CD8-positive, alpha-beta memory T cell (primary cell): ENCODE measurements at places on chromosomes 11 and 22.

- DNase-seq = no peak
These were observed 133.6 kb downstream of the DSCAML1 start for GRCh38 chr11:117663414-117663813.

DNA sequence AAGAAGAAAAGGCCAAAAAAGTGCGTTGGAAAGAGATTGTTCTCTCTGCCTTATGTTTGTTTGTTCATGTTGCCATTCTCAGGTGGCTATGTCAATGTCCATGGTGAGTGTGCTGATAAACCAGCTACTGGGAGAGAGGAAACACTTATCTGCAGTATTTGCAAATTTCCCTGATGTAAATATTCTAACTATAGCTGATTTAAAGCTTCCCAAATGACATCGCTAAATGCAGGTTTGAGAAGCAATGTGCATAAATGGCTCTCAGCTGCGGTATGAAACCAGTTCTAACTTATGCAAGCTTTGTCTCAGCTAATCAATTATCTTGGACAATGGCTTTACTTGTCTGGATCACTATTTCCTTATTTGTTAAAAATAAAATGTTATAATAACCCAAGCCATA, 312.5 kb upstream of the ANO3 start:
- DNase-seq = no peak

GRCh38 chr11:11389238-11389637, 36.2 kb upstream of the CSNK2A3 start:
- DNase-seq = no peak

GRCh38 chr11:118656563-118657165, 22.8 kb downstream of the TREH start:
- DNase-seq = no peak

GRCh38 chr11:27390318-27391295, 27.6 kb upstream of the CCDC34 start:
- no peak for DNase-seq

GRCh38 chr11:118545533-118545932, 14.5 kb downstream of the TMEM25 start:
- DNase-seq = no peak

GRCh38 chr11:37264783-37265182, 666.7 kb upstream of the RAG2 start:
- DNase-seq = no peak

DNA sequence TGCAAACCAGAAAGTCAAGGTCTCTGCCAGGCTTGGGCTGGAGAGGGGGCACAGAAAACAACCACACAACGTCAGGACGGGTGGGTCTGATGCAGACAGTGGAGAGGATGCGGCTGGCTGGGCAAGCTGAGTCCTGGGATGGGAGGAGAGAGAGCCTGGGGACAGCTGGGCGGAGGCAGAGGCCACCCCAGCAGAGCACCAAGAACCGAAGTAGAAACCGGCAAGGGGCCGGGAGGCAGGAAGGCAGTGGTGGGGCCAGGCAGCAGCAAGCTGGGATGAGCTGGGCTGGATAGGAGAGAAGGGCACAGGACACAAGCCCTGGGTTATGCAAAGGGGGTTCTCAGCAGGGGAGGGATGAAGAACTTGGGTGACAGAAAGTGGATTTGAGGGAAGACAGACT, 188.2 kb downstream of the SHANK2 start:
- no peak for DNase-seq

DNA sequence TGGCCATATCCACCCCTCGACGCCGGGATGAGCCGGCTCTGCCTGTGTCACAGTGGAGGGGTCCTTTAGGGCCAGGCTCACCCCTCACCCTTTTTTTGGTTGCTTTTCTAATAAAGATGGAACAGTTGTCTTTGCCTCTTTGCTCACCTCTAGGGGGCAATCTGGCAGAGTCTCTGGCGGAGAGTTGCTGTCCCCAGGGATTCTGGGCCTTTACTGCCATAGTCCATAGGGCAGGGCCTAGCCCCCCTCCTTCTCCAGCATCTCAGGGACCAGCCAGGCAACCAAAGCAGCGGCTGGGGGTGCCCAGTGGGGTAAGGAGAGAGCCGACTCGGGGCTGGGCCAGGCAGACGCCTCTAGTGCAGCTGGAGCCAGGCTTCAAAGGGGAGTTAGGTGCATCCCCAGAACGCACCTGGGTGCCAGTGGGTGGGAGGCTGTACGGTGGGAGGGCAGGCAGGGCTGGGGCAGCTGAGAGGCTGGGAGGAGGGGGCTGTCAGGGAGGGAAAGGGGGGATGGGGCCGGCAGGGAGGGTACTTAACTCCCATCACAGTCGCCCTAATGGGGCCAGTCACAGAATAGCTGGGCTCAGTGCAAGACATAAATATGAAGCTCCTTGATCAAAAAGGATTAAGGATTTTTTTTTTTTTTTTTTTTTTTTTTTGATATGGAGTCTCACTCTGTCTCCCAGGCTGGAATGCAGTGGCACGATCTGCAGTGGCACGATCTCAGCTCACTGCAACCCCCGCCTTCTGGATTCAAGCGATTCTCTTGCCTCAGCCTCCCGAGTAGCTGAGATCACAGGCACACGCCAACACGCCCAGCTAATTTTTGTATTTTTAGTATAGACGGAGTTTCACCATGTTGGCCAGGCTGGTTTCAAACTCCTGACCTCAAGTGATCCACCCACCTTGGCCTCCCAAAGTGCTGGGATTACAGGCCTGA, 2.5 kb upstream of the SUSD2 start:
- no peak for DNase-seq

DNA sequence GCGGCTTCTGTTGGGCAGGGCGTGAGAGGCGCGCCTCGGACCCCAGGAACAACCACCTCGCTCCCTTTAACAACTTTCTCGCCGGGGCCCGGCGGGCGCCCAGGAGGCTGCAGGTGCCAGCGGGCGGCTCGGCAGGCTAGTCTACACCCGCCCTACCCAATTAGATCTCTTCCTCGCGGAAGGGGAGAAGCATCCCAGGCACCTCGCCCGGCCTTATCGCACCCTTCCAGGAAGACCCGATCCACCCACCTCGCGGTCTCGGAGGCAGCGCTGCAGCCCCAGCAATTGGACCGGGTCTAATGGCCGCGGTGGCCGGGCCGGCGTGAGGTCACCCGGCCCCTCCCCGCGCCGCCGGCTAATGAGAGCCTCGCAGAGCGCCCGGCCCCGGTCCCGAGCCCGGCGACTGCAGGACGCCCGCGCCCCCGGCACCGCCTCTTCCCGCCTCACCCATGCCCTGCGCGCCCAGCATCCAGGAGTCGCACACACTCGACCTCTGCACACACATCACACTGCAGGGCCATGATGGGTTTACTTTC, at the start of gene PLAAT3:
Gene PLAAT3 (minus strand): TSS at position 298 of the 536 bp plus-strand sequence. CDS start 419 bp downstream, outside the sequence.
- DNase-seq = no peak

GRCh38 chr11:124629961-124630360, 7.3 kb downstream of the TBRG1 start:
- no peak for DNase-seq

- no peak for DNase-seq
These were observed 55.0 kb upstream of the PHOX2A start for GRCh38 chr11:72298931-72299330.

DNA sequence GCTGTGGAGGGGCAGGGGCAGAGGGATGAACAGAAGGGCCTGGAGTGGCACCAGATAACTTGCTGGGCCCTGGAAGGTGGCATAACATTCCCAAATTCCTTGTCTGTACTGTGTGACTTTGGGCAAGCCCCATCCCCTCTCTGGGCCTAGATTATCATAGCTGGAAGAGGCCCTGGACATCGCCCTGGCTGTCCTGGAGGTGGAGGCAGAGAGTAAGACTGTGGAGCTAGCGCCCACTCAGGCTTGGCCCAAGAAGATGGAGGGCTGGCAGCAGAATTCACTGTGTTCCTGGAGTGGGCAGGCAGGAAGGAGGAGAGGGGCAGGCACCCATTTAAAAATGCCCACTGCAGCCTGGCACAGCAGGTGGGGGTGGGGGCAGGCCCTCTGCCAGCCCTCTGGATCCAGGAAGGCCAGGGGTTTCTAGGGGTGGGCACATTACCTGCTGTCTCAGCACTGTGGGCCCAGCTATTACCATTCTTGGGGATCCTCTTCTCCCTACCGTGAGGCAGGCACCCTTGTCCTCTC, 22.6 kb downstream of the ARHGEF17 start:
- no peak for DNase-seq

DNA sequence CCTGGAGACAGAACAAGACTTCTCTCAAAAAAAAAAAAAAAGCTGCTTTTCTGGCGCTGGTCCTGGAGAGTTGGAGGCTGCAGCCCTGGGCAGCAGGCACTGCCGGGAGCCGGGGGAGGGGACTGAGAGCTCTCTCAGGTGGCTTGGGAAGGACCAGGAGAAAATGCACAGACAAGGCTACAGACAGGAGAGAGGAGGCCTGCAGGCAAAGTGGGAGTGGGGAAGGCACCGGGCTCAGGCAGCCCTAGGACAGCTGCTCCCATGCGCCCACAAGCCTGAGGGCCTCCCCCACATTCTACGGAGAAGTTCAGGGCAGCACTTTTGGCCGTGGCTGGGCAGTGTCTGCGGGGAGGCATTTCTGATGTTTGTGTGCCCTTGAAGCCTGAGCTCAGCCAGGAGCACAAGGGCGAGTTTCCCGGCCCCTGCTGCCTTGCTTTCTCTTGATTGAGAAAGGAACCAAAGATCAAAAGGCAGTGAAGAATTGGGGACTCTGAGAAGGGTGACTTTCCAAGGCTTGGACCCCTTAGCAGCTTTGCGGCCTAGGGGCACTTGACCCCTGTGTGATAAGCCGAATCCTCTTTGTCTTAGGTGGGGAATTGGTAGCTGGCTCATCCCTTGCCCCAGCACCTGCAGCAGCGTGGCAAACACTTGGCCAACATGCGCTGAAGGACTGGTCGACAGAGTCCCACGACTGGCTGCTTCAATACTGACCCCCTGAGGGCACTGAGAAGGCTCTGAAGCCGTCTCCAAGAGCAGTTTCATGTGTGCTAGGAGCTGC, 35.3 kb downstream of the PPM1F start:
- DNase-seq = peak; percentile 23

GRCh38 chr22:46746620-46747019, 8.6 kb upstream of the CERK start:
- no peak for DNase-seq

- no peak for DNase-seq
These were observed 6.7 kb upstream of the SEPTIN5 start for GRCh38 chr22:19707347-19708290.

DNA sequence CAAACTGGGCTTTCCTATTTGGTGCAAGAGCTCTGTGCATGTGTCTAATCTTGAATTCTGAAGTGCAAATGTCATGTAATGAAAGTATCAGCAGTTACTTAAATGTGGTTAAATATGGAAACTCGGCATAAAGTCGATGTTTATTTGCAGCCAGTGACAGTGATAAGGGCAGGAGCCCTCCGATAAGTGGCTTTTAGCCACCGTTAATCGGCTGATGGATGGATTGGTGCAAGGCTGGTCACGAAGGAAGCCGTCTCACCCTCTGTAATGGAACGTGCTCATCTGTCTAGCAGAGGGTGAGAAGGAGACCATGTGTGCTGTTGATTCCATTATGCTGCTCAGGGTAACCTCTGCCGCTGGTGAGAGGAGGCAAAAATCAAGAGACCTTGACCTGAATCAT, 121.8 kb upstream of the PAX6 start:
- DNase-seq = no peak

GRCh38 chr22:36395055-36395849, 7.5 kb upstream of the MYH9 start:
- no peak for DNase-seq

GRCh38 chr11:19891022-19891421, 178.4 kb downstream of the NAV2 start:
- no peak for DNase-seq

GRCh38 chr11:111445586-111445985, 66.5 kb upstream of the POU2AF1 start:
- no peak for DNase-seq

- no peak for DNase-seq
These were observed 15.4 kb downstream of the ART5 start for GRCh38 chr11:3626250-3626960.

GRCh38 chr11:12159351-12160099, 49.1 kb downstream of the MICAL2 start:
- no peak for DNase-seq

- DNase-seq = no peak
These were observed 11.6 kb downstream of the ELF5 start for GRCh38 chr11:34501949-34502348.

GRCh38 chr11:4606231-4607015, 1.6 kb downstream of the TRIM68 start:
- DNase-seq = no peak

DNA sequence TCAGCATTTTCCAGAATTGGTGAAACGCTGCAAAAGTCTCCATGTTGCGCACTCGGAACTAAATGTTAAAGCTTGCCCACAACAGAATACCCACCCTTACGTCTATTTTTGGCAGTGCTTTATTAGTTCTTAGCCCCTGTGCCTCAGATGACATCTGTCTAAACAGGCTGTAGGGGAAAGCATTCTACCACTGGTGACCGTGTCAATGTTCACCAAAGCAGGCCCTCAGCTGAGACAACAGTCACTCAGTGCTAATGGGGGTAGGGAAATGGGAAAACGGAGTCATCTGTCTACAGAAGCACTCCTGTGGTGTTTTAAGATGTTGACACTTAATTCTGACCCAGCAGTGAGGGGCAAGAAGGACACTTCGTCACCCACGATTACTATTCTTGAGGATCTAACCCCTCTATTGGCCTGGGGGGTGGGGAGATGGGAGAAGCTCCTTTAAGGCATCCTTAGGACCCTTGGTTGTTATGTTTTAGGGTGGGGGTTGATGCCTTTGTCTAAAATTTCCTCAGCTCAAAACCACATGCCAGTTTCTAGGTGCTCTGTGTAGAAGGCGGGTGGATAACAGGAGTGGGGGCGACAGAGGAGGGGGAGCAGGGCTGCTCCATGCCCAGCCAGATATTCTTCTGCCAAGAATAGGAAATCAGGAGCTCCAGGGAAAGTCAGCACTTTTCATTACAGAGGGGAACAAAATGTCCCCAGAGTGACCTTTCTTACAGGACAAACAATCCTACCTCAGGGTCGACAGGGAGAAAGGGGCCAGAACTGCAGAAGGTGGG, 15.6 kb upstream of the MFRP start:
- no peak for DNase-seq

DNA sequence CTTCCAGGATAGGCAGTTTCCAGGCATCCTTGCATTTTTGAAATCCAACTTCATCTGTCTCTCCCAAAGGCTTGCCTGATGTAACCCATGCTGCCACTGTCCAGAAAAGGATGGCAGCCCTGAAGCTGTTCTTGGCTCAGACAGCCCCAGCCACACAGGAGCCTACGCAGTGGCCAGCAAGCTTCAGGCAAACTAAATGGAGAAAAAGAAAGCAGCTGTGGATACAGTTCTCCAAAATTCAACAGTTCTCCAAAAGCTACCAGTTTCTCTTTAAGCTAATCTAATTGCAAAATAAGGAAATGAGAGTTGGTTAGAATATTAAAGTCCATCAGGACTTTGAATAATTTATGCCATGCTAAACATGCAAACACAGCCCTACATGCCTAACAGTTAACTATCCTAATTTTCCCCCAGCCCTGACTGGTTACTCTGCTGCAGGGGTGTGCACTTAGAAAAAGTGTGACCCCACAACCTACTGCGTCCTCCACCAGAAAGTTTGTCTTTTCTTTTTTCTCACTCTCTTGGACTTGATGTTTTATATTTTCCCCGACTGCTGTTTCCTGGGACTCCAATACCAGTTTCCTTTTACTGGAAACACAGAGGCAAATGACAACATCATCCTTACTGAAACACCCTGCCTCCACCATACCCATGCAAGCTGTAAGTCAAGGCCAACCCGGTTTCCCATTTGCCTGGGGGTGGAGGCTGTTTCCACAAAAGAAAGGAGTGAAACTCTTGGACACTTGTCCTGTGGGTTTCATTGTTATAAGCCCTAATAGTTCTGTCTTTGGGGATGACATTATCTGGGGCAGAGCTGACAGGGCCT, 69.1 kb upstream of the OR5AN1 start:
- no peak for DNase-seq

- DNase-seq = peak; percentile 14
These were observed 26.6 kb upstream of the IL17RA start for GRCh38 chr22:17057959-17058814.
